HFFc6 (cell line): ENCODE measurements at places on chromosomes 2 and 18. TPM values are rescaled to one million over a fixed set of nuclear protein-coding genes. Genes with fewer than 3 reads are reported as not detected.
A peak's percentile ranks its signal among the peaks of the same experiment; 100 is the strongest.

DNA sequence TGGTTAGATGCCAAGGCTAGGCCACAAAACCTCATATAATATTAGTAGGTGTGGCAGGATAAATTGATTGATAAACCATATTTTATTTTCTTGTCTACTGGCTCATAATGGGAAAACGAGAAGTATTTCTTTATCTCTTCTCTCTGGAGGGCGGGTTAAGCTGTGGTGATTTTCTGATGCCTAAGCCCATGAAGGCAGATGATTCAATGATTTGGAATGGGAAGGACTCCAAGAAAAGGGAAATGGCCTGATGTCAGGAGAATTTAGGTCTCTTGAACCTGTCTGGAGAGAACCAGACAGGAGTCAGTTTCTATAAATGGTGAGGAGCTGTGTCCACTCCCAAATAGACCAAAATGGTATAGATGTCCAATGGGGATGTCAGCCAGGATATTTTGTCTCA, 18.7 kb upstream of the MAP4K3 start:
- no peak for DNase-seq
- H3K4me3 ChIP-seq, result no peak overlapping the region
- H3K4me1 ChIP-seq, result peaks cover 18% of the 10 kb centered on the region
- H3K36me3 ChIP-seq, result peaks cover 43% of the 10 kb centered on the region

GRCh38 chr2:72141881-72142451, 5.7 kb downstream of the CYP26B1 start:
- no peak overlapping the region for H3K27ac ChIP-seq
- H3K27me3 ChIP-seq, result peaks cover 31% of the 10 kb centered on the region
- DNase-seq, result no peak
- H3K4me3 ChIP-seq, result no peak overlapping the region
- H3K36me3 ChIP-seq, result peaks cover 4% of the 10 kb centered on the region; the same call in 1 of the 2 replicates

GRCh38 chr2:28649481-28650265, 102.0 kb upstream of the PPP1CB start:
- no peaks in the 10 kb centered on the region for H3K27me3 ChIP-seq
- H3K4me1 ChIP-seq, result peaks cover 44% of the 10 kb centered on the region
- H3K36me3 ChIP-seq, result no peaks in the 10 kb centered on the region
- peak; percentile 17 for DNase-seq
- peak overlapping the region; percentile 78 for H3K27ac ChIP-seq

DNA sequence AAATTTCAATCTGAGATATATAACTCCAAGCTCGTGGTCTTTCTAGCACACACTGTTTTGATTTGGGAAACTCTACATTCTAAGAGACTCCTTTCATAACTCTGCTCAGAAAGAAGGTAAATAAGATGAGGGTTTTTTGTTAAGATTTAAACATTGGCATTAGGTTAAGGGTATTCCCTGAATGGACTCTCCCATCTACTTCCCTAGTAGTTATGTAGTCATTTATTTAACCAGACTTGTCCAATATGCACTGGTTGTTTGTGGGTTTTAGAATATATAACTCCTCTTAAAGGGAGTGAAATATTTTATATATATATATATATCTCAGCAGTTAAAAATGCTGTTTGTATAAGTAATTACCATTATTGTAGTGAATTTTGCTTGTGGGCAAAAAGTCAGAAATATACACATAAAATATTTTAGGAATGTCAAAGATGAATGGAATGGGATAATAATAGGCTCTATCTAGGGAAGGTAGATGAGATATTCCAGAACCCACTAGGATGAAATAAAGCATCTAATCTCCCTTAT, 61.5 kb upstream of the WDR75 start:
- peak; percentile 38 for DNase-seq
- H3K27ac ChIP-seq, result peak overlapping the region; percentile 85
- H3K27me3 ChIP-seq, result no peaks in the 10 kb centered on the region; the same call in 1 of the 2 replicates
- H3K36me3 ChIP-seq, result peaks cover 14% of the 10 kb centered on the region
- H3K4me1 ChIP-seq, result peaks cover 57% of the 10 kb centered on the region

- peak overlapping the region; percentile 50; the same call in 1 of the 2 replicates for H3K4me3 ChIP-seq
- H3K4me1 ChIP-seq, result peaks cover 27% of the 10 kb centered on the region
- peaks cover 25% of the 10 kb centered on the region for H3K36me3 ChIP-seq
- peak overlapping the region; percentile 50; the same call in 1 of the 2 replicates for H3K27ac ChIP-seq
- H3K27me3 ChIP-seq, result peaks cover 3% of the 10 kb centered on the region
Observed at GRCh38 chr18:58975296-58975695, 110.6 kb downstream of the ZNF532 start.

DNA sequence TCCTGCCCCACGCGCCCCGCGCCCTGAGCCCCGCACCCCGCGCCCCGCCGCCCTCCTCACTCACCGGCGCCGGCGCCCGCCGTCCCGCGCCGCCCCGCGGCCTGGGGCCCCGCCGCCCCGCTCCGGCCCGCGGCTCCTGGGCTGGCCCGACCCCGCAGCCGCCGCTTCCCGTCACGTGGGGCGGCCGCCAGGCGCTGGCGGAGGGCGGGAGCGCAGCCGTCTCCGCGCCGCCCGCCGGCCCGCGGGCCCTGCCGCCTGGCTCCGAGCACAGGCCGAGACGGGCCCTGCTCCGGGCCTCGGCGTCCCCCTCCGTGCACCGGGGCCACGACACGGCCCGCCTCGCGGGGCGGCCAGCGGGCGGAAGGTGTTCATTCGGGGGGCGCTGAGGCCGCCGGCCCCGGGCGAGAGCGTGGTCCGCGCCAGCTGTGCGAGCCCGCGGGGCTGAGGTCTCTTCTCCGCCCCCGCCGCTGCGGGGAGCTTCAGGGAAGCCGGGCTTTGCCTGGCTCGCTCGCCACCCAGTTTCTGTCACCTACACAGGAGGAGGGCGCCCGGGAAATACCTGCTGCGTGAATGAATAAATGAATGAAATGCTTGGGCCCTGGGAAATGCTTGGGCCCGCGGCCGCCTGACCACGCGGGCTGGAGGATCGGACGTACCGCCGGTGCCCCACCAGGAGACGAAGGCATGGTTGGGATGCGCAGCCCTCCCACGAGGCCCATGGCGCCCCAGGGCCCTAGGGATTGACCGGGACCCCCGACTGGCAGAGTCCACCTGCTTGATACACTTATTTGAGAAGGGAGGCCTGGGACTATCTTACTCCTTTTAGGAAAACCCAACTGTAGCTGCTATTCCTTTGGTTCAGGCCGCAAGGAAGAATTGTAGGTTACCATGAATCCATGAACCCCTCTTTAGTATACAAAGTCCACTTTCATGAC, at the start of gene TGFBRAP1:
TGFBRAP1 (minus strand) TSS at position 175 of the 935 bp plus-strand sequence. CDS start 21,434 bp downstream, outside the sequence.
- no peak for DNase-seq
- peak within 1 kb of the TSS; percentile 88 for H3K27ac ChIP-seq
- peaks cover 54% of the 10 kb centered on the region for H3K4me1 ChIP-seq
- H3K27me3 ChIP-seq, result no peaks in the 10 kb centered on the region; the same call in 1 of the 2 replicates

GRCh38 chr2:155689791-155690190, 642.7 kb downstream of the NR4A2 start:
- no peak overlapping the region for H3K4me3 ChIP-seq
- no peaks in the 10 kb centered on the region for H3K27me3 ChIP-seq
- no peak overlapping the region for H3K27ac ChIP-seq
- no peaks in the 10 kb centered on the region for H3K36me3 ChIP-seq
- no peaks in the 10 kb centered on the region for H3K4me1 ChIP-seq

Gene CYP26B1
- 0.07 to 0.66 TPM (median 0.21 TPM) in 3 replicates for total RNA-seq

Gene MC2R
- not detected in 3 replicates for total RNA-seq

Gene TRIP12
- 251 and 259 TPM in 2 replicates for total RNA-seq
